ENCODE measurements at places on chromosomes 3 and 15.
A peak's percentile ranks its signal among the peaks of the same experiment; 100 is the strongest.

DNA sequence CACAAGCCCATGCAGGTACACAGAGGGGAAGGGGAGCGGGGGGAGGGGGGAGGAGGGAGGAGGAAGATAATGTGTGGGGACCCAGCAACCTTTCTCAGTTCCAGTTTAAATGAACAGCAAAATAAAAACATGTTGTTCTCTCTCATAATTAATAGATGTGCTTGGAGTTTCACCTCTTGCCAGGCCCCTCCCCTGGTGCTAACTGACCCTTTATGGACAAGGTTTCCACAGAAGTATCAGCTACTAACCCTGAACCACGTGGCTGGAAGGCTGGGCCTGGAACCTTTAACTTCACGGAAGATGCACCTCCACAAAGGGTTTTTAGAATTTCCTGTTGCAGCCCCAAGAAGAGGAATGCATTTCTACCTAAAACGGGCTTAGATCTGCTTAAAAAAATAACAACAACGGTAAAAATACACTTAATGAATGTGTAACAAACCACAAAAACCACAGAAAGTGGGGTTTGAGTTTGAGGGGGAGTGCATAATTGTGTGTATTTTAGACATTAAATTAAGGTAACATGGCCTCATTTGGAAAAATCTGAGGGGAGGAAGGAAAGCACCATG, 14.8 kb upstream of the SMAD3 start:
- no peak for DNase-seq
- peaks cover 35% of the 10 kb centered on the region for H3K4me1 ChIP-seq
- no peaks in the 10 kb centered on the region for H3K27me3 ChIP-seq
- peak overlapping the region; percentile 96 for H3K27ac ChIP-seq
- H3K4me3 ChIP-seq, result no peak overlapping the region

DNA sequence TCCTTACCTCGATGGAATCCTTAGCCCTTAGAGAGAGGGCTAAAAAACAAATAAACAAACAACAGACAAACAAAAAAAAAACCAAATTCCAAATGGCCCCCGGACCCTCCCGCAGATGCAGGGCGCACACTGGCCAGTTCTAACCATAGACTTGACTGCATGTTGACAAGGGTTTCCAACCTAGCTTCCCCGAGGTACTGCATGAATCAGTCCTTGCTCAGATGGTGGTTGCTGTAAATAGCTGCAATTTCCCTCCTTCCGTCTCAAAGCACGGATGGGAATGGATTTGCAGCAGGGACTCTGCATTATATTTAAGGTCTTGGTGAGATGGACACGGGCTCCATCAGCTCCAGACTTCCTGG, 162.8 kb downstream of the CD47 start:
- no peak for DNase-seq
- H3K4me3 ChIP-seq, result peak overlapping the region; percentile 76
- H3K4me1 ChIP-seq, result peaks cover 15% of the 10 kb centered on the region
- H3K27me3 ChIP-seq, result peaks cover 4% of the 10 kb centered on the region
- H3K27ac ChIP-seq, result peak overlapping the region; percentile 41

DNA sequence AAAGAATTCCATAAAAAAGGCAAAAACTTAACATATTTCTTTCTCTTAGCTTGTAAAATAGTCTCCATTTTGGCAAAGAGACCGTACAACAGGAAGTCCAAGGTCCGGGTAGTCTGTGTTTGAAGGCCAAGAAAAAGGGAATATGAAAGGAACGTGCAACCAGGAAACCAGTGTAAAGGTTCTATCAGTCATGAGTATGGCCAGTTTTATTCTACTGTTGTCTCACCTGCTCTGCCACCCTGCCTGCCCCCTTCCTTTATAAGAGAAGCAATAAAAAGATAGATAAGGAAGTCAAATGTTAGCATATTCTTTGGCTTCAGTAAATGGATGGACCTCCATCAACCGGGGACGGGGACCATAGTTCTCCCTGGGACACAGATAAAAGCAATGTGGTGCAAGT, 370.6 kb upstream of the ROBO2 start:
- H3K4me3 ChIP-seq, result no peak overlapping the region
- no peak overlapping the region for H3K27ac ChIP-seq
- no peak for DNase-seq
- H3K36me3 ChIP-seq, result no peaks in the 10 kb centered on the region
- H3K27me3 ChIP-seq, result no peaks in the 10 kb centered on the region
- peaks cover 10% of the 10 kb centered on the region for H3K4me1 ChIP-seq

GRCh38 chr15:57158997-57159668, 217.2 kb upstream of the CGNL1 start:
- no peaks in the 10 kb centered on the region for H3K27me3 ChIP-seq
- peak overlapping the region; percentile 75 for H3K27ac ChIP-seq
- H3K4me3 ChIP-seq, result no peak overlapping the region
- peaks cover 8% of the 10 kb centered on the region for H3K36me3 ChIP-seq
- peaks cover 25% of the 10 kb centered on the region for H3K4me1 ChIP-seq

DNA sequence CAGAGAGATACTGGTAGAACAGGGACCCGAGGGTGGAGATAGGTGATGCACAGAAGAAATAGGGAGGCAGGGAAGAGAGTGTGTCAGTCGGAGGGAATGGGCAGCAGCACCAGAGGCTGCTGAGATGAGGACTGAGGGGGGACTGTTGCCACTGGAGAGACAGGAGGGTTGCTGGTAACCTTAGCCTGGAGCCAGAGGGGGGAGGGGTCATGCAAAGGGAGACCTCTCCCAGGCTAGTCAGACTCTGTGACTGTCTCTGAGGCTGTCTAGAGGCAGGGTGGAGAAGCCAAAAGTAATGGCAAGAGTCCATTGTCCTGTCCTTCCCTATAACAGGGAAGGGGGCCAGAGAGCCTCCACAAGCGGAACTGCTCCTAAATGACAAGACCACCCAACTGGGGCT, 2.1 kb upstream of the DLEC1 start:
- peaks cover 14% of the 10 kb centered on the region for H3K4me1 ChIP-seq
- no peaks in the 10 kb centered on the region for H3K36me3 ChIP-seq
- H3K27ac ChIP-seq, result no peak overlapping the region

GRCh38 chr3:141426404-141427034, 58.2 kb downstream of the ZBTB38 start:
- peak; percentile 47 for DNase-seq
- H3K4me3 ChIP-seq, result peak overlapping the region; percentile 6
- H3K4me1 ChIP-seq, result peaks cover 25% of the 10 kb centered on the region
- no peaks in the 10 kb centered on the region for H3K27me3 ChIP-seq
- peak overlapping the region; percentile 86 for H3K27ac ChIP-seq
- peaks cover 13% of the 10 kb centered on the region for H3K36me3 ChIP-seq

DNA sequence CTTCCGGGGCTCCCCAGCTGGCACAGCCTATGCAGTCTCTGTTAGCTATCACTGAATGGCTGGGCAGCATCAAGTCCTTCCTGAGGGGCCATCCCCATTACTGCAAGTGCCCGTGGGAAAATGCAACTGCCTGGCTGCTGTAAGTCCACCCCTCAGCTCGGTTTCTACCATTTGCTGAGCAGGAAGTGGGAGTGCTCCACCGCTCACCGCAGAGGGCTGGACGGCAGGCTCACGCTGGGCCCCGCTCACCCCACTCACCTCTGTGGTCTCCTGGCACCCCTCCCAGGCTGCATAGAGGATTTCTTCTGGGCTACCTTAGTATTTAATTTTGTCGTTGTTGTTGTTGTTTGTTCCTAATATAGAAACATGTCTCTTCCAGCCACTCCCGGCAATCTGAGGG, 270.2 kb downstream of the PLCL2 start:
- H3K36me3 ChIP-seq, result peaks cover 44% of the 10 kb centered on the region
- no peaks in the 10 kb centered on the region for H3K27me3 ChIP-seq

DNA sequence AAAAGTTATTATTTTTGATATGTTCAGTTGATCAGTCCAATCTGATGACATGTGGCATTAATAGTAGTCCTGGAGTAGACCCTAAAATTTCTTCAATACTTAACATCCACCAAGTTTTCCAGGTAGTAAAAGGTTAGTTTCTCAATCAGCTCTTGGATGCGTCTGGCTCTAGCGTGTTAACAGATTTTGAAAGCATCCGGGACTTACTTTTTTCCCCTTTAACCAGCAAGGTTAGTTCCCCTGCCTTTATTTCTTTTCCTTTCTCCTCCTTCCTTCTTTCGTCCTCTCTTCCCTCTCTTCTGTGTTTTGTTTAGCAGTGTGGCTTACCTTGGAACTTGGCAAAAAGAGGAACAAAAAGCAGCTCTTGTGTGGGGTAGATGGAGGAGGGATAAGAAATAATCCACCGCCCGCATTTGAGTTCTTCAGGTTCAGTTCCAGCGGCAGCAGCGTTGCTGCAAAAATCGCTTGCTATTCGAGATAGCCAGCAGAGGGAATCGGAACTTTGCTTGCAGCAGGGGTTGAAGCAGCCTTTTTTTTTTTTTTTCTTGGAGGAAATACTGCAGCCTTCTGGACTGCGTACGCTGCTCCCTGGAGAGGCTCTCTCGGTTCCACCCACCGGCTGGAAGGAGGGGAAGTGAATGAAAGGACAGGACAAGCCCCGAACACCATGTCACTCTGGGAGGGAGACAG, at the start of gene RBMS3:
RBMS3 (plus strand) TSS at position 668 of the 690 bp plus-strand sequence.
- H3K27me3 ChIP-seq, result no peaks in the 10 kb centered on the region
- no peaks in the 10 kb centered on the region for H3K36me3 ChIP-seq
- peak within 1 kb of the TSS; percentile 95 for H3K27ac ChIP-seq
- H3K4me1 ChIP-seq, result peaks cover 54% of the 10 kb centered on the region
- H3K4me3 ChIP-seq, result peak within 1 kb of the TSS; percentile 90
- DNase-seq, result peak; percentile 38

- H3K4me3 ChIP-seq, result no peak overlapping the region
- H3K27ac ChIP-seq, result no peak overlapping the region
- H3K36me3 ChIP-seq, result no peaks in the 10 kb centered on the region
- peaks cover 24% of the 10 kb centered on the region for H3K27me3 ChIP-seq
- DNase-seq, result no peak
- H3K4me1 ChIP-seq, result no peaks in the 10 kb centered on the region
Observed at GRCh38 chr3:38746641-38747040, 69.4 kb downstream of the SCN10A start.

All from mesothelial cell of epicardium (in vitro differentiated cells).